Activated T-cell treated with anti-CD3 and anti-CD28 coated beads for 1 hour (primary cell): ENCODE measurements at places on chromosomes 11 and 22.

DNA sequence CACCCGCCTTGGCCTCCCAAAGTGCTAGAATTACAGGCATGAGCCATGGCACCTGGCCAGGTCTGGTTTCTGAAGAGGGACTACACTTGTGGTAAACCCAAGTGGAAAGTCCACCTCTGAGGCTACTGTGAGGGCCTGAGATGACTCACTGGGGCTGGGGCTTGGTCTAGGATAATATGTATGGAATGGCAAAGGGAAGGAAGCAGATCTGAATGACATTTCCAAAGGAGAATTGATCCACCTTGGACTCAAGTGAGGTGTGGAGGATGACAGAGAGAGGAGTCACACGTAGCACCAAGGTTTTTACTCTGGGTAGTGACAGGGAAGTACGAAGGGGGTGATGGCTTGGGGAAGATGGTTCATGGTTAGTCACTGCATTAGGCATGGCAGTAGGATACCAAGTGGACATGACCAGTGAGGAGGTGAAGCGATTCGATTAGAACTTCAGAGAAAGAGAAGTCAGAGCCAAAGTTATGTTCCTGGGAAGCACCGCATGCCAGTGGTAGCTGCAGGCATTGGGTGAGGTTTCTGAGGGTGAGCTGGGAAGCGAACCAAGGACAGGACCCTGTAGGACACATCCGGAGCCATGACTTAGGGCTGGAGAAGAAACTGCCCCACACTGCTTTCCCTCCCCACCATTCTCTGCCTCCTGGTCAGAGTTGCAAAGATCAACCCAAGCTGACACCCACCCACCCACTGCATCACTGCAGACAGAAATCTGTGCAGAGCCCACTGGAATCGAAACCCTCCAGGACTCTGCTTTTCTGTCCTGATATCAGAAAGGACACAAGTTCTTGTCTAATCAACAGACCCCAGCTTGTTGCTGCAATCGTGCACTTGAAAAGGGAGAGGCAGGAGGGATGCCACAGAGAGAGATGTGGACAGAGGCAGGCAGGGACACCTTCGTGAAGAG, 13.0 kb upstream of the BCL9L start:
- no peak for DNase-seq

DNA sequence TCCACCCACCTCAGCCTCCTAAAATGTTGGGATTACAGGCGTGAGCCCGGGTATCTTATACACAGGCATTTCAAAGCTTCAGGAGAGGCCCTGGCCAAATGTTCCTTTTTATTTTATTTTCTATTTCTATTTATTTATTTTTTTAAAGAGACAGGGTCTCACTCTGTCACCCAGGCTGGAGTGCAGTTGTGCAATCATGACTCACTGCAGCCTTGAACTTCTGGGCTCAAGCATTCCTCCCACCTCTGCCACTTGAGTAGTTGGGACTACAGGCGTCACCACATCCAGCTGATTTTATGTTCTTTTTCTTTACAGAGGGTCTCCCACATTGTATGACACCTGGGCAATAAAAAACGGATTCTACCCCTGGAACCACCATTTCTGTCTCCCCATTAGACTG, 71.2 kb downstream of the FBXO7 start:
- DNase-seq: no peak

GRCh38 chr11:64185175-64185692, 737 bp upstream of the STIP1 start:
- DNase-seq: peak; percentile 26

DNA sequence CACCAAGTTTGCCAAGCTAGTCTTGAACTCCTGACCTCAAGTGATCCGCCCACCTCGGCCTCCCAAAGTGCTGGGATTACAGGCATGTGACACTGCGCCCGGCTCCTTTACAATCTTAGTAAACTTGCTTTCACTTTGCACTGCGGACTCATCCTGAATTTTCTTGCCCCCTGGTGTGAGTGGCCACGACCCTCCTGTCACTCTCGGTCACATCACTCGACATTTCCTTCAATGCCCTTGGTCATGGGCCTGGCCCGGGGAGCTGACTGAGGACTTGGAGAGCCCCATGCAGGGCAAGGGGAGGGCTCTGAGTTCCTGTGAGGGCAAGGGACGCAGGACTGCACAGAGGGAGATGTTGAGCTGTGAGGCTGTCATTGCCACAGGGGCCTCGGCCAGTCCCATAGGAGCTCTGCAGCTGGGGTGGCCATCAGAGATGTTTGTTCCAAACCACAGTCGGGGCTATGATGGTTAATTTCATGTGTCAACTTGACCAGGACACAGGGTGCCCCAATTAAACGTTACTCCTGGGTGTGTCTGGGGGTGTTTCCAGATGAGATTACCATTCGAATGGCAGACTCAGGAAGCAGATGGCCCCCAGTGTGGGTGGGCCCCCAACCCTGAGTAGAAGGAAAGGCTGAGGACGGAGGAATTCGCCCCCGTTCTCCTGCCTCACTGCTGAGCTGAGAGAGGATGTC, 21.2 kb downstream of the A4GALT start:
- no peak for DNase-seq

- DNase-seq: no peak
Measured at GRCh38 chr11:40235841-40236240, 1223.6 kb downstream of the LRRC4C start.

DNA sequence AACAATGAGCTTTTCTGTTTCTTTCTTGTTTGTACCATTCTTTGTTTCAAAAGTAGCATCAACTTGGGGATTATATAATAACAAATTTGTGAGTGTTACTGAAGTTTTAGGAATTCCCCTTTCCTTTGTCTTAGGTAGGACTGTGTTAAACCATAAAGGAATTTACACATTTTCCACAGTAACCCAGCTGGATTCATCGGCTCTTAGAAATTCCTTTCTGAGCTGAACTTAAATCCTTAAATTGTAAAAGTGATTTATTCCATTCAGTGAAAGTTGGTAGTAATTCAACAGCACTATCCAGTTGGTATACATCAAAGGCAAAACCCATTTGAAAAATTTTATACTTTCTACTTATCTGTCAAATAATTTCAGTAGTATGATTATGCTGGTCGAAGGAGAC, 11.8 kb downstream of the EMSY start:
- no peak for DNase-seq

GRCh38 chr11:99307510-99308088, 286.9 kb downstream of the CNTN5 start:
- no peak for DNase-seq

GRCh38 chr11:17798253-17798652, 63.7 kb downstream of the KCNC1 start:
- no peak for DNase-seq

DNA sequence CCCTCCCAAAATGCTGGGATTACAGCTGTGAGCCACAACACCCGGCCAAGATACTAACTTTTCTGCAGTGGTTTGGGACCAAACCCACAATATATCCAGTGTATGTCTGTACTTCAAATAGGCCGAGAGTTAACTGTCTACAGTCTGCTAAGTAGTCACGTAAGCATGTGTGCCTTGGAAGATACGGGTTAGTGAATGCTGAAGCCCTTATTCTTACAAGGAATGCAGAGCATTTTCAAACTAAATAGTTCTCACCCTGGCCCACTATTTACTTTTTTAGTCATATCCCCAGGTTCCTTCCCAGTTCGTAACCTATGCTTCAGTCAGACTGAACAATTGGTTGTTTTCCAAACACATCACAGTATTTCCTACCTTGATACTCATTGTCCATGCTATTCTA, 176.0 kb downstream of the WNT11 start:
- DNase-seq: no peak

GRCh38 chr11:94519478-94520084, 7.3 kb downstream of the C11orf97 start:
- no peak for DNase-seq

DNA sequence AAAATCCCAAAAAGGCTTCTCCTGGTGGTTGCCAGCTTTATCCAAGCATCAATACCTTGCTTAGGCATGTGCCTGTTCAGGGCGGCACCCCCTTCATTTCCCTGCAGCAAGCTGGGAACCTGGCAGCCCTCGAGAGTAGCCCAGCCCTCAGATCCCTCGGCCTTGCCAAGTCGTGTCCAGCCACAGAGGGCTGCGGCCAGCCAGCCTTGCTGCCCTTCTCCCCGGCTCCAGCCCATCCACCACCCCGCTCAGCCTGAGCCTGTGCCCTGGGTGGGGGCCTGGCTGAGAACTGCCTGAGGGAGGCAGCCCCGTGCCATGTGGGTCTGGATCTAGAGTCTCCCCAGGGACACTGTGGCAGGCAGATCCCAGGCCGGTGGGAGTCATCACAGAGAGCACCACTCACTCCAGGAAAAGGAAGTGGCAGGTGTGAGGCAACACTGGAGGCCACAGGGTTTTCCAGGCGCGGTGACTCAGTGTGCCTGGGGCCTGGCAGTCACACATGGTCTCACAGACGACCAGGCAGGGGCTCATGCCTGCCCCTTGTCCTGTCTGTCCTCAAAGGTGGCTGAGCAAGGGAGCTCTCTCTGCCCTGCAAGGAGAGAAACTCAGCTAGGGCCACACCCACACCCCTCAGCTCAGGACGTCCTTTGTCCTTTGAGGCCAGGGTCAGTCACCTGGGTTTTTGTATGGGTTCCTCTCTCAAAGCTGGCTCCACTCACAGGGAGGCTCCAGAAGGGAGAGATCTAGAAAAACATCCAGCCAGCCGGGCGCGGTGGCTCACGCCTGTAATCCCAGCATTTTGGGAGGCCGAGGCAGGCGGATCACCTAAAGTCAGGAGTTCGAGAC, 12.2 kb upstream of the CDC42BPG start:
- DNase-seq: no peak

- no peak for DNase-seq
Measured at GRCh38 chr11:18132341-18132740, at the start of gene MRGPRX3. Gene MRGPRX3, plus strand, starts transcription at chr11:18132571. Its CDS starts 4,632 bp downstream, at chr11:18137203.

GRCh38 chr22:27509132-27509920, 292.2 kb downstream of the MN1 start:
- no peak for DNase-seq

- DNase-seq: no peak
Measured at GRCh38 chr11:24949406-24949805, 452.6 kb downstream of the LUZP2 start.
